Sigmoid colon (tissue), 7 donors: ENCODE measurements at places on chromosomes 4 and X. TPM values are rescaled to one million over a fixed set of nuclear protein-coding genes. Genes with fewer than 3 reads are reported as not detected.
A peak's percentile ranks its signal among the peaks of the same experiment; 100 is the strongest.

DNA sequence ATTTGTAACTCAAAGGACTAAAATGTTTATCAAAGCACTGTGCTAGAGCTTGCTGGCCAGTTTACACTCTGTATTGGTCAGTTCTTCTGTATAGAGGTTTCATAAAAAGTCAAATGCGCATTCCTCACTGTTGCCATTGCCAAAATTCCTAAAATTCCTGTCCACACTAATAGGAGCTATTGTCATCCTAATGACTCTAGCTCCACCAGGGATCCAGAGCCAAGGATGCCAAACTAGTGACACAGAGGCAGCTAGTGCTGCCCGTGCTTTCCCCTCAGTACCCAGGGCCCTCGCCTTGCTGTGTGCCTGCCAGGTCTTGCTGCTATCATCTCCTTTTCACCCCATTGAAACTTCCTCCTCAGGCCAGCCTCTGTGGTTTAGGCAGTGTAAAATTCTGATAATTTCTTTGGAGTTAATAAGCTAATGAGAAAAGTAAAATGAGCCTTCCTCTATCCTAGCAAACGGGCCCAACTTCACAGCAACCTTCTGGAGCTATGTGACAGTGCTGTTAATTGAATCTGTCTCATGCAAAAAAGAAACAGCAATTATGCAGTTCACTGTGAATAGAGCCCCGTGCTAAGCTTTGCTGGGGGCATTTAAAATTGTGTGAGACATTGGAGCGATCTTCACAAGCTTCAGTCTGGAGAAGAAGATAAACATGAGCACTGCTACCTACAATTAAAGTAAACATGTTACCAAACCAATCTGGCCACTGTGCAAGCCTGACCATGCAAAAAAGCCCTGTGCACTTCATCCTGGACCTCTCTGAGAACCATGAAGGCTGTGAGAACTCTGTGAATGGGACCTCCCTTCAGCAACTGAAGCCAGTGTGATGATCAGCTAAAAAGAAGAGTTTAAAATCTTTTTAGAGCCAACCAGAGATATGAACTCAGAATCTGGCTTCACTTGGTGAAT, 43.1 kb upstream of the FGF2 start:
- H3K27me3 ChIP-seq: no peaks in the 10 kb centered on the region
- peak overlapping the region; percentile 72 for H3K27ac ChIP-seq
- H3K4me3 ChIP-seq: peak overlapping the region; percentile 5
- H3K36me3 ChIP-seq: no peaks in the 10 kb centered on the region
- DNase-seq: peak; percentile 77

DNA sequence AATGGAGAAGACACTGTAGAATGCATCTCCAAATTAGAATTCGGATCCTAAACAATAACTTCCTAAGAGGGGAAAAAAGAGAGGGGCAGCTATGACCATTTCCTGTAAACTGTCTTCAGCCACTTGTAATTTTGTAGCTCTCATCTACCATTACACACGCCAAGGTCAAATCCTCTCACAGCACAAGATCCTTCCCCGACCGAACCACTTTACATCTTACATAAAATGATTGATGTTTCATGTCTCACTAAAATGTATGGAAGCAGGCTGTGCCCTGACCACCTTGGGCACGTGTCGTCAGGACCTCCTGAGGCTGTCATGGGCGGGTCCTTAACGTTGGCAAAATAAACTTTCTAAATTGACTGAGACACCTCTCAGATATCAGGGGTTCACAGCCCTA, 24.1 kb upstream of the PBDC1 start:
- no peak overlapping the region for H3K4me3 ChIP-seq
- H3K36me3 ChIP-seq: no peaks in the 10 kb centered on the region
- H3K4me1 ChIP-seq: peaks cover 18% of the 10 kb centered on the region
- H3K27me3 ChIP-seq: no peaks in the 10 kb centered on the region
- peak overlapping the region; percentile 68 for H3K27ac ChIP-seq

- H3K36me3 ChIP-seq: no peaks in the 10 kb centered on the region
- no peaks in the 10 kb centered on the region for H3K27me3 ChIP-seq
- DNase-seq: no peak
- H3K4me1 ChIP-seq: no peaks in the 10 kb centered on the region
- no peak overlapping the region for H3K27ac ChIP-seq
- no peak overlapping the region for H3K4me3 ChIP-seq
Observed at GRCh38 chr4:71360844-71361243, 22.0 kb downstream of the SLC4A4 start.

DNA sequence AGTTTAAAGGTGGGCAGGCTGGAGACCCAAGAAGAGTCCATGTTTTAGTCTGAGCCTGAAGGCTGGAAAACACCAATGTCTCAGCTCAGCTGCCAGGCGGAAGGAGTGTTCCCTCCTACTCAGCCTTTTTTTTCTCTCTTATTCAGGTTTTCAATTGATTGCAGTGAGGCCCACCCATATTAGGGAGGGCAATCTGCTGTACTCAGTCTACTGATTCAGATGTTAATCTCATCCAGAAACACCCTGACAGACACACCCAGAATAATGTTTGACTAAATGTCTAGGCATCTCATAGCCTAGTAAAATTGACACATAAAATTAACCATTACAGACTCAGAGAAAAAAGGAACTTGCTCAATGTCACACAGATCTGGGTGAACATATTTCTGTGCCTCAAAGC, 347.1 kb downstream of the GBA3 start:
- H3K36me3 ChIP-seq: no peaks in the 10 kb centered on the region
- DNase-seq: no peak
- H3K27me3 ChIP-seq: no peaks in the 10 kb centered on the region

DNA sequence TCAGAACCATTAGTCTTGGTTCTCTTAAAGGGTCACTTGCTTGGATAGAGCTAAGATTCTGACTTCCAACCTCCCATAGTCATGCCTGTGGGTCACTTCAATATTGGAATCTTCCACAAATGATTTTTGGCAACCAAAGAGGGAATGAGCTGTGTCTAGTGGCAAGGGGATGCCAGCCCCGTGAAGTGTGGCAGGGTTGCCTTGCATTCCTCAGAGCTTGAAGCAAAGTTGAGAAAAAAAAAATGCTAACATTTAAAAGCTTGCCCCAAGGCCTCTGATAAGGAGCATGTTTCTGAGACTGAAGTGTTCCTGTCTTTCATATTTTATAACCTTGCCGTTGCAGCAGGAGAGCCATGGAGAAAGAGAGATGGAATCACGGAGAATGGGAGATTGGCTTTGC, 120.2 kb downstream of the PAPSS1 start:
- H3K4me3 ChIP-seq: no peak overlapping the region
- no peak for DNase-seq
- no peaks in the 10 kb centered on the region for H3K36me3 ChIP-seq
- H3K27ac ChIP-seq: no peak overlapping the region
- no peaks in the 10 kb centered on the region for H3K4me1 ChIP-seq
- no peaks in the 10 kb centered on the region for H3K27me3 ChIP-seq

DNA sequence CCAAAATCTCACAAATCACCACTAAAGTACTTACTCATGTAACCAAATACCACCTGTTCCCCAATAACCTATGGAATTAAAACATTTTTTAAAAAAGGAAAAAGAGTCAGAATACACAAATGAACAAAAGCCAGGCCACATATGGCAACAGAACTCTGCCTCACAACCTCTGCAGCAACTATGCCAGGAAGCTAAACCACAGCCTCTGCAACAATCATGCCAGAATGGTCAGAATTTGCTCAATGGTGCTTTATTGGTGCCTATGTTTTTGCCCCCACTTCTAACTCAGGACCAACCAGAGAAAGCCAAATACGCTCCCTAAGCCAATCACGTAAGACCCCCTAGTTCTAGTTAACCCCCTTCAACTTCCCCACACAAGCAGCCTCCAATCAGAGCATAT, 69.6 kb downstream of the HOPX start:
- H3K27ac ChIP-seq: no peak overlapping the region
- no peak for DNase-seq
- no peak overlapping the region for H3K4me3 ChIP-seq

- no peaks in the 10 kb centered on the region for H3K36me3 ChIP-seq
- DNase-seq: no peak
- H3K27me3 ChIP-seq: no peaks in the 10 kb centered on the region
- no peak overlapping the region for H3K27ac ChIP-seq
Observed at GRCh38 chr4:97139791-97140190, 1003.5 kb downstream of the STPG2 start.

DNA sequence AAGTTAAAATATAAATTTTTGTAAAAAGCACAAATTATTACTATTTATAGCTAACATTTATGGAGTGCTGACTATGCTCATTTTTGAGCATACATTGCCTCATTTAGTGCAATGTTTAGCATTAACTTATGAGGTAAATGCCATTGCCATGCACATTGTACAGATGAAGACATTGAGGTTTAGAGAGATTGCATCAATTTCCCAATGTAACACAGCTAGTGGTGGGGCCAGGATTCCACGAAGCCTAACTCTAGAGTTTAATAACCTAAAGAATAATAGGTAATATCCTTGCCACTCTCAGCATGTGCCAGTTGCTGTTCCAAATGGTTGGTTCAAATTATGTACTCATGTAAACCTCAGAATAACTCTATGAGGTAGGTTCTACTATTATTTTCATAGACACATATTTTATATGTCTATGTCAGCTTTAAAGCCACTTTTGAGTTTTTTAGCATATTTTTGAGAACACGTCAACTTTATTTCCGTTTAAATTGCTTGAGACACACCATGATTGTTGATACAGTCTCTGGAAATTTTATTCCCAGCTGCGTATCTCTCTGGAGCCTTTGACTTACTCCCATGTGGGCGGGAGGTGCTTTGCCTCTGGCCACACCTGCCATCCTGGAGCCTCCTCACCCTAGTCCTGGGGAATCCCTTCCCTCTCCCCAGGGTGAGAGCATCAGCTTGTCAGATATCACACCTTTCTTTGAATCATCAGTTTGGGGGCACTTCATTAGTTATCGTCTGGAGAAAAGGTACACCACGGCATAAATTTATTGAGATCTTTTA, 10.8 kb upstream of the ADH1A start:
- no peak overlapping the region for H3K4me3 ChIP-seq
- peaks cover 14% of the 10 kb centered on the region for H3K4me1 ChIP-seq

GRCh38 chr4:57168982-57169381, 58.8 kb upstream of the IGFBP7 start:
- H3K4me1 ChIP-seq: peaks cover 3% of the 10 kb centered on the region
- no peak overlapping the region for H3K27ac ChIP-seq
- H3K36me3 ChIP-seq: no peaks in the 10 kb centered on the region
- no peaks in the 10 kb centered on the region for H3K27me3 ChIP-seq
- no peak for DNase-seq
- H3K4me3 ChIP-seq: no peak overlapping the region

DNA sequence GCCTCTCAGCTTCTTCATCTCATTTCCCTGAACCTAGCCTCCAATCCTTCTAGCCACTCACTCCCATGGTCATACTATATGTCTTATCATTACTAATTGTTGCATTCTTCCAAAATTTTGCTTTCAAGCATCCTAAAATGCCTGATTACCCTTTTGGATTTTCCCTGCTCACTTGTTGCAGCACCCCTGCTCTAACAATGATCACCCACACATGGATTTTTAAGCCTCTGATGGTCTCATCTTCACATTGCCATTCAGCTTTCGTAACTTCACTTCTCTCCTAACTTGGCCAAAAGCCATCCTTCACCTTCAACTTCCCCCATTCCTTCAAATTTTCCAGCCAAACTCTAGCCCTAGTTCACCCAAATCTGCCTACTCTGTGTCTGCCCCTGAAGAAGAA, 33.8 kb upstream of the MGST2 start:
- no peak for DNase-seq
- H3K27me3 ChIP-seq: no peaks in the 10 kb centered on the region
- H3K4me3 ChIP-seq: no peak overlapping the region
- H3K4me1 ChIP-seq: no peaks in the 10 kb centered on the region

DNA sequence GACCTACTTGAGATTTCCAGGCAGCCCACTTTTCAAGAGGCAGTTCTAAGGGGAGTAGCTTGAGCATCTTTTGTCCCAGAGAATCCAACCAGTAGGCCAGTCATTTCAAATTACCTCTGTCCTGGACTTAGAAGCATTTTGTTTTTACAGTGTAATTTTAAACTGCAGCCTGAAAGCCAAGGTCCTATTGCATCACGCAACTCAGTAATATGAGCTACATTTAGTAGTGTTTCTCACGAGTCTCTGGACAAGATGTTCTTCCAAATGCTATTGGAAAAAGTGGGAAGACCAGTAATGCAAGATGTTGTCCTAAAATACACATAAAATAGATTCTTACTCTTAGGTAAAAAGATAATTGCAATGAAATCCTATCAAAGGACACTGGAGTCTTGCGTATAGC, 182.5 kb upstream of the ARX start:
- H3K4me1 ChIP-seq: no peaks in the 10 kb centered on the region
- no peak overlapping the region for H3K27ac ChIP-seq
- no peak overlapping the region for H3K4me3 ChIP-seq
- no peaks in the 10 kb centered on the region for H3K36me3 ChIP-seq

DNA sequence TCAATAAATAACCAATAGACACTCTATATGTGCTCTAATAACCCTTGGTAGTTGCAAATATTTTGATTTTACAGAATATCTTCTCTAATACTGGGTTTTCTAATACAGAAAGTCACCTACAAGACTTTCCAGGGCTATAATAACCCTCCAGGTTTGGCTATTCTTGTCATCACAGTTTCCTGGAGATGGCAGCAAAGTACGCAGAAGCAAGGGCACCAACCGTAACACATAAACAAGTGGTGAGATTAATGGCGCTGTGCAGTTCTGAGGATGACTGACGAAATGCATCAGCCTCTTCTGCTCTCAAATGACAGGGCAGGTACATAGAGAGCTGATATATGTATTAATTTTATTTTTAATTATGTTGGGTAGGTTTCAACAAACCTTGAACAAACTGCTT, 122.4 kb downstream of the C4orf33 start:
- no peak for DNase-seq
- no peaks in the 10 kb centered on the region for H3K27me3 ChIP-seq
- no peak overlapping the region for H3K27ac ChIP-seq
- H3K36me3 ChIP-seq: no peaks in the 10 kb centered on the region

DNA sequence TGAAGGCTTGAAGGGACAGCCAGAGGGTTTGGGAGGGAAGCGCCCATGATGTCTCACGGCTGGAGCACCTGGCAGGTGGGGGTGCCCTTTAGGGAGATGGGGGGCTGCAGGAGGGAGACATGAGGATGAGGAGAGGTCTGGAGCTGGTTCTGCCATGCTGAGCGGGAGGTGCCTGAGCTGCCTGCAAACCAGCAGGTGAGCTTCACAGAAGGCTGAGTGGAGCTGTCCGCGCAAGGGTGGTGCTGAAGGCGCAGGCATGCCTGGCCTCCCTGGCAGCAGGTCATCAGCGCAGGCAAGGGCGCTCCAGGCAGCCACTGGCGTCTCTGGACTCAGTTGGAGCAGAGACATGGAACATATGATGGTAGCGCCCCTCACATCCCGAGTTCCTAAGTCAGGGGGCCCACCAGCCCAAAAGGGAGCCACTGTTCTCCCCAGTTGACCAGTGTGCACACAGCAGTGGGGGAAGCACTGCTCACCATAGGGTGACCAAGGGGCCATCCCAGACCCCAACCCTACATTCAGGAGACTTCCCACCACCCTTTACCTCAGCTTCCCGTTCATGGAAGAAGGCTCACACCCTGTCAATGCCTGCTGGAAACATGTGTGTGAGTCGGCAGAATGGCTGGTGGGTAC, 25.8 kb downstream of the ADRA2C start:
- H3K27me3 ChIP-seq: no peaks in the 10 kb centered on the region
- no peak overlapping the region for H3K4me3 ChIP-seq
- no peaks in the 10 kb centered on the region for H3K36me3 ChIP-seq
- no peak overlapping the region for H3K27ac ChIP-seq

GRCh38 chr4:72666910-72667309, 97.9 kb upstream of the ADAMTS3 start:
- no peaks in the 10 kb centered on the region for H3K27me3 ChIP-seq
- H3K4me1 ChIP-seq: no peaks in the 10 kb centered on the region
- no peaks in the 10 kb centered on the region for H3K36me3 ChIP-seq
- H3K27ac ChIP-seq: no peak overlapping the region

GRCh38 chr4:48100256-48100655, 33.8 kb downstream of the TXK start:
- H3K36me3 ChIP-seq: no peaks in the 10 kb centered on the region
- H3K27me3 ChIP-seq: no peaks in the 10 kb centered on the region
- H3K4me1 ChIP-seq: no peaks in the 10 kb centered on the region
- H3K4me3 ChIP-seq: no peak overlapping the region

The CT55 gene
- polyA plus RNA-seq: not detected

The CYLC1 gene
- not detected for polyA plus RNA-seq

The CXCL5 gene
- 0.83 TPM for polyA plus RNA-seq
